ENCODE measurements at places on chromosomes 13 and 19. TPM values are rescaled to one million over a fixed set of nuclear protein-coding genes. Genes with fewer than 3 reads are reported as not detected.
A peak's percentile ranks its signal among the peaks of the same experiment; 100 is the strongest.

The RXFP2 gene
- total RNA-seq = not detected

The TEX29 gene
- not detected for total RNA-seq

- no peak for DNase-seq
- no peak overlapping the region for H3K27ac ChIP-seq
- H3K4me3 ChIP-seq = no peak overlapping the region
- no peaks in the 10 kb centered on the region for H3K36me3 ChIP-seq
- H3K27me3 ChIP-seq = 0 out of 2 replicates have a peak, but pooled peaks cover 4% of the 10 kb centered on the region
Observed at GRCh38 chr19:40150170-40150569, 41.1 kb upstream of the MAP3K10 start.

GRCh38 chr13:33206945-33207614, 78.5 kb downstream of the STARD13 start:
- no peak overlapping the region for H3K27ac ChIP-seq
- no peak for DNase-seq
- H3K36me3 ChIP-seq = peaks cover 4% of the 10 kb centered on the region
- peaks cover 22% of the 10 kb centered on the region for H3K4me1 ChIP-seq
- H3K27me3 ChIP-seq = no peaks in the 10 kb centered on the region

- no peaks in the 10 kb centered on the region for H3K27me3 ChIP-seq
- DNase-seq = no peak
- peaks cover under 1% of the 10 kb centered on the region for H3K4me1 ChIP-seq
- no peak overlapping the region for H3K27ac ChIP-seq
- H3K36me3 ChIP-seq = no peaks in the 10 kb centered on the region
- no peak overlapping the region for H3K4me3 ChIP-seq
Observed at GRCh38 chr13:33723365-33723764, 94.6 kb upstream of the RFC3 start.

DNA sequence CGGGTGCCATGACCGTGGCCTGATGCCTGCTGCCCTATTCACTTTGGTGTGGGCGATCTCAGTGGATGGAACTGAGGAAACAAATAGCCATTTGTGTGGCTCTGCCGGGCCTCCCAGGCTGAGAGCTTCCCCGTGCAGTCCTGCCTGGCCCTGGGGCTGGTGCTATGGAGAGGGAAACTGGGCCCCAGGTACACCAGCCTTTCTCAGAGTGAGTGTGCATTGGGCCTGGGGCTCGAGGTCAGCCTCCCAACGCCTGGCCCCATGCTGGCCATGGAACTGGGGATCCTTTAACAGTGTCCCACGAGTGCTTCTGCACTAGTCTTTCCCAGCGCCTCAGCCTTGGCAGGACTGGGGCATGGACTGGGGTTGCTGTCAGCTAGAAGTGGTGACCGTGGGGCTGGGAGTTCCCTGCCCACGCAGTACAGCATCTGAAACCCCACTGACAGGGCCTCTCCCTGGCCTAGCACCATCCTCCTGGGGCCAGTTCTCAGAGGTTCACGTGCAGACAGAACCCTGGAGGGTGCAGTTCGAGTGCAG, 10.5 kb downstream of the PLEKHF1 start:
- H3K27me3 ChIP-seq = no peaks in the 10 kb centered on the region
- no peaks in the 10 kb centered on the region for H3K4me1 ChIP-seq
- no peak overlapping the region for H3K4me3 ChIP-seq
- no peaks in the 10 kb centered on the region for H3K36me3 ChIP-seq

DNA sequence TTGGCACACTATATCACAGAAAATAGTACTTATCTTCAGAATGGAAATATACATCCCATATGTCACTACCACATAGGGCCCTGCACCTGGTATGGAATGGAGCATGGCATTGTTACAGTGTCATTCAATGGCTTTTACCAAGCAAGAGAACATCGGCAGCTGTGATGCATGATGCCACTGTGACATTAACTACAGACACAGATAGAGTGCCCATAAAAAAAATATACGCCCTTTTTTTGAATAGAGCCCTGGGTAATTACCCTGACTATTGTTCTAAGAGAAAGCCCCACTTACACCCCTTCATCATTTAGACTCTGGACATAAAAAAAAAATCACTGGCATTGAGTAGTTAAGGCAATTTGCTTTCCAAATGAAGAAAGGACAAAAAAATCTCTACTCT, 320.3 kb downstream of the DNAJC15 start:
- H3K27ac ChIP-seq = no peak overlapping the region
- no peak overlapping the region for H3K4me3 ChIP-seq
- no peaks in the 10 kb centered on the region for H3K27me3 ChIP-seq
- H3K36me3 ChIP-seq = 0 out of 2 replicates have a peak, but pooled peaks cover 4% of the 10 kb centered on the region
- no peak for DNase-seq
- H3K4me1 ChIP-seq = peaks cover 27% of the 10 kb centered on the region

- H3K27ac ChIP-seq = peak overlapping the region; percentile 87
- H3K4me3 ChIP-seq = peak overlapping the region; percentile 50
- H3K27me3 ChIP-seq = no peaks in the 10 kb centered on the region
- no peaks in the 10 kb centered on the region for H3K36me3 ChIP-seq
- DNase-seq = peak; percentile 90
- H3K4me1 ChIP-seq = peaks cover 7% of the 10 kb centered on the region
Observed at GRCh38 chr19:48321372-48321621, 4.1 kb upstream of the EMP3 start.

- H3K4me1 ChIP-seq = peaks cover 62% of the 10 kb centered on the region
- peak overlapping the region; percentile 69 for H3K27ac ChIP-seq
- no peak overlapping the region for H3K4me3 ChIP-seq
- peak; percentile 79 for DNase-seq
- no peaks in the 10 kb centered on the region for H3K27me3 ChIP-seq
- no peaks in the 10 kb centered on the region for H3K36me3 ChIP-seq
Observed at GRCh38 chr13:29923554-29924481, 73.4 kb upstream of the UBL3 start.

DNA sequence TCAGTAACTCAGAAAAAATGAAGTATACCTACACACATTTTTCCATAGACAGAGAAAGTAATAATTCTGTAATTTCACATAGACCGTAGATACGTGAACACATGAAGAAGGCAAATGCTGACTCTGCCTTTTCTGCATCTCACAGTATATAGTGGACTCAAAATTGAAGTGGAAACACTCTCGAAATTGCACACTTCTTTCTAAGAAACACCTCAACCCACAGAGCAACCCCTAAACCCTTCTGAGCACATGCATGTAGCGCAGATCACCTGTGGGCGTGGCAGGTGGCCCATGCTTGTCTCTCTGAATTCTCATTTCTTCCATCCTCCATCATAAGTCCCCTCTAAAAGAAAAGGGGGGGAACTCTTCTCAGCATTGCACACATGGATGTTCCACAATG, 34.7 kb downstream of the COL4A1 start:
- peaks cover 11% of the 10 kb centered on the region for H3K4me1 ChIP-seq
- no peak overlapping the region for H3K4me3 ChIP-seq
- H3K36me3 ChIP-seq = peaks cover 4% of the 10 kb centered on the region
- DNase-seq = no peak

DNA sequence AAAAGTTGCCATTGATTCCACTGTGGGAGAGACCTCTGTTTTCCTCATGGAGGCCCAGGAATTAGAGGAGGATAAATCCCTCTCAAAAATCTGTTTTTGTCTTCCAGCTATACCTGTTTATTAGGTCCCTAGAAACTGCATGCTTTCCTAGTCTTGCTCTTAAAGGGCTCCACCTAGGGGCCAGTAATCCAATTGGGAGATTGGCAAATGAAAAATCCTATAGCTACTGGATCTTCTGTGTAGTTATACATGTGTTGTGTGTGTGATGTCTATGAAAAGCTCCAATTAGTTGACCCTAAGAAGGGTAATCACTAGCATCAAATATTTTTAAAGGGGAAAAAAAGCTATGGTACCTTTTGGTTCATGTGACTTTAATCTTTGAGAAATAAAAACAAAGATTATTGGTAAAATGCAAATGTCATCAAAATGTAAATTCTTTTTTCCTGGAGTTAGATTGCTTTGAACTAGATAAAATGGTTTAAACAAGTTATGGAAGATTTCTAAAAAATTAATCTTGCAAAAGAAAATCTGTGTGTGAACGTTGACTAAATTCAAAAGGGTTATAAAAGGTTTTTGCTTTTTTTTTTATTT, 63.4 kb upstream of the C1QTNF9B start:
- no peak overlapping the region for H3K4me3 ChIP-seq
- no peaks in the 10 kb centered on the region for H3K27me3 ChIP-seq
- no peak overlapping the region for H3K27ac ChIP-seq
- H3K4me1 ChIP-seq = peaks cover 3% of the 10 kb centered on the region

DNA sequence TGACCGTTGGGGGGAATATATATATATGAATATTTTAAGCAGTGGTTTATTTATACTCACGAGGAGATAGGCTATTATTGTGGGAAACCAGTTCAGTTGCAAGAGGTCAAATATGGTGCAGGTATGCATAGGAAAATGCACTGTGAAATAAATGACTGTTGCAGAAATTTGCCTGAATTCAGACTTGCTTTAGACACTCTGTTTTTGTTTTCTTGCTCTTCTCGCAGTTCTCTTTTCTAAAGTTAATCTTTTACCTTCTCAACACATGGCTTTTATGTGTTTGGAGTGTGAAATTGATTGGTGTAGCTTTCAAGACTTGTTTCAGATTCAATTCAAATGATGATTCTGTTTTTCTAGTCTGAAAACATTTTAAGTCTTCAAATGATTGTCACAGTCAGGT, 109.7 kb downstream of the LRCH1 start:
- H3K4me1 ChIP-seq = peaks cover 20% of the 10 kb centered on the region
- H3K27ac ChIP-seq = no peak overlapping the region
- no peaks in the 10 kb centered on the region for H3K36me3 ChIP-seq
- no peaks in the 10 kb centered on the region for H3K27me3 ChIP-seq
